ENCODE measurements at places on chromosomes 12 and 14.
A peak's percentile ranks its signal among the peaks of the same experiment; 100 is the strongest.

- no peak for DNase-seq
Observed at GRCh38 chr12:112160611-112161010, 35.3 kb downstream of the TRAFD1 start.

GRCh38 chr12:30145684-30146032, 361.9 kb upstream of the TMTC1 start:
- no peak for DNase-seq

GRCh38 chr12:125029761-125030358, 35.4 kb upstream of the AACS start:
- no peak for DNase-seq

GRCh38 chr14:91858536-91859275, 8.6 kb downstream of the TC2N start:
- DNase-seq = no peak

DNA sequence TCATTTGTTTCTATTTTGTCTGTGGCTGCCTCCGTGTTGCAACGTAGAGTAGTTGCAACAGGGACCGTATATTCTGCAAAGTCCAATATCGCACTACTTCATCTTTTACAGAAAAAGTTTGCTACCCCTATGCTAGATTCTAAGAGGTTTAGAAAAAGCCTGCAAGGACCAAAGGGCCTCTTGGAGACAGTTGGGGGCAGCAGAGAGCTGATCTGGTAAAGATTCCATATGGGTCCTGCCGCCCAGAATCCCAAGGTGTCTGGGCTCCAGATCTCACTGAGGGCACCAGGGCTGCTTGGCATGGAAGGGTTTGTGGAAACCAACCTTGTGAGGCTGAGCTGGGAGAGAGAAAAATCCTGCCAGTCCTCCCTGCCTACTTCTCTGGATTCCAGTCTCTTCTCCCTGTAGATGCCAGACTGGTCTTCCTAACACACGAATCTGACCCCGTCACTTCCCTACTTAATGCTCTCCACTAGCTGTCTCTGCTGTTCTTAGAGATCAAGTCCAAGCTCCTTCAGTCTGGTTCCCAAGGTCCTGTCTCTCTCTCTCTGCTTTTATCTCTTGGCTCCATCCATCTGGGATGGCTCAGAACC, 74.6 kb downstream of the GLRX5 start:
- DNase-seq = peak; percentile 71
